ENCODE measurements at places on chromosomes 13 and 19.

GRCh38 chr19:18294467-18294864 lies 13.0 kb upstream of the JUND start:
- DNase-seq, result peak; percentile 87

DNA sequence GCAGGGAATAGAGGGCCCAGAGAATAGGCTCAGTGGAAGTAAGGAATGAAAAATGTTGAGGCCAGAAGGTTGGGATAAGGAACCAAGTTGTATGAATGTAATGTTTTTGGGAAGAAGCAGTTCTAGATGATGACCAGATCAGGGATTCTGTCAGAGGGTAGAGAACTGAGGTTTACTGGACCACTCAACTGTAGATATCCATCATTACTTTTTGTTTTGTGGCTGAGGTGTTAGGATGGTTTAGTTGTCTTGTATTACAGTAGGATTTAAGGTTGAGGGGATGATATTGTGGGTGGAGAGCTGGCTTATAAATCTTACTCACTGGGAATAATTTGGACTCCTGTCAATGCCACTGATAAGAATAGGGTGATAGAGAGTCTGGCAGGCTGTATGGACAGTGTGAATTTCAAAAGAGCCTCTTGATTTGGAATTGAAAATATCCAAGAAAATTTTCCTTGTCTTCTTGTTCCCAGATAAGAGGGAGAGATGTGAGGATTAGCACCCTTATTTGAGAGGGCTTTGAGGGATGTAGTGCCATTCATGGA lies 22.6 kb downstream of the NDFIP2 start:
- no peak for DNase-seq

DNA sequence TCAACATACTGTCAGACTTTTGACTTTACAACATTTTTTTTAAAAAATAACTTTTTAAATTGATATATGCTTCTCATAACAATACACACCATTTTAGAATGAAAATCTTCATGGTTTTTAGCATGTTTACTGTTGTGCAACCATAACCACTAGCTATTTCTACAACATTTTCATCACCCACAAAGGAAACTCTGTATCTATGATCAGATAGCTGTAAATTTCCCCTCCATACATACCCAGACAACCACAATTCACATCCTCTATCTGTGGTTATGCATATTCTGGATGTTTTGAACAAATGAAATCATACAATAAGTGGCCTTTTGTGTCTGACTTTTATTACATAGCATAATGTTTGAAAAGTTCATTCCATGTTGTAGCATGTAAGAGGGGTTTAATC lies 1666.0 kb downstream of the EFNB2 start:
- DNase-seq, result no peak

DNA sequence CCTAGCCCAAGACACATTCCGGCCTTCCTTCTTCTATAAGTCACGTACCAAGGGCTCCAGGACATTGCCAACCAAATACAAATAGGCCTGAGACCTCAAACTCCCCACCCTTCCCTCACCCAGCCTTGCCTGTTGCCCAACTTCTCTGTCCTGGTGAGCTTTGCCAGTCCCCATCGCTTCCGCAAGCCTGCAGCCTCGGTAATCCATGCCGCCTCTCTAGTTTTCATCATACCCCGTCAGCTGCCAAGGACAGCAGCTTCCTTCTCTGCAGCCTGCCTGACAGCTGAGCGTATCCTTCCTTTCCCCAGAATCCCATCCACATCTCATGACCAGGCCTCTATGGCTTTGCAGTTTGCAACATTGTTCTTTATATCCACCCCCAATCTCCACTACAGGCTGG lies 36.6 kb upstream of the POMP start:
- DNase-seq, result peak; percentile 27

GRCh38 chr13:27483421-27483820 lies 33.1 kb upstream of the MTIF3 start:
- DNase-seq, result no peak

GRCh38 chr13:75960538-75960994 lies 324.4 kb downstream of the LMO7 start:
- DNase-seq, result no peak

DNA sequence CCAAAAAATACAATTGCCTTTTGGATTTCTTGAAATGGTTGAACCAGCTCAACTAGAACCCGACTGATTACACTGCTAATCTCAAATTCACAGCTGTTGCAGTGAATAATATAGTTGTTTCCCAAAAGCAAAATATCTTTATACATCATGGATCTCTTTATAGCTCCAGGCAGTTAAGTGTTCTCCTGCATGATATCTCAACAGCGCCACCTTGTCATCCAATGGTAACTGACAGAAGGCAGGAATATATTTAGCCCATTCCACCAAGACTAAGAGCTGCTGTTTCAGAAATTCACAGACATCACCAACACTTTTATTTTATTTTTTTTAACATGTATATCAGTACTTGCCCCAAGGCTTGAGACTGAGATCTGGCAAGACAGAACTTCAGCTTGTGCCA lies 1141.0 kb upstream of the PRR20A start:
- no peak for DNase-seq

DNA sequence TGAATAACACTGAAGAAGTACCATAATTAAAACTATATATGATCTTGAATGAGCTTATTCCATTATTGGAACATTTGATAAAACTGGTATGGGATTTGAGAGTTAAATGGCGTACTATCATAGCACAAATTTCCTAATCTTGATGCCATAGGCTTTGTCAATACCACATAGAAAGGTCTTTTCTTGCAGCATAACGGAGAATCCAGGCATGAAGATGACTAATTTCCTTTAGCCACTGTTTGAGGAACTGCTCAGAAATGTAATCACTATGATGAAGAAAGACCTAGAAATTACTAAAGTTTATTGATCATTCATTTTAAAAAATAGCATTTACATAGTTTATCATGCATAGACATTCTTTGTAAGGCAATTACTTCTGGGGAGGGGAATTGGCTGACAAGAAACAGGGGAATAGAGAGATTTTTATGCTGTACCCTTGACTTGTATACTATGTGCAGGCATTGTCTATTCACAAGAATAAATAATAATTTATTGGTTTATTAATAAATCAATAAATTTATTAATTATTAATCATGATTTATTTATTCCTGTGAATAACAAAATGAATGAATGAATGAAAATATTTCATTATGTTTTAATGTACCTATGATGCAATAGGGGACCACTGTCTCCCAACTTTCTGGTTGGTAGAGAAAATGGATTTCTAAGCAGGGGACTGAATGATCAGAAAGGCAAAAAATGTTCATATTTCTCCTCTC lies 2676.6 kb downstream of the PCDH9 start:
- DNase-seq, result no peak

- DNase-seq, result peak; percentile 64
Measured at GRCh38 chr13:73835138-73835721, 299.0 kb downstream of the KLF12 start.

- DNase-seq, result no peak
Measured at GRCh38 chr13:35140831-35141230, 198.8 kb downstream of the NBEA start.

GRCh38 chr13:109785141-109785891 lies 1.1 kb downstream of the IRS2 start:
- peak; percentile 80 for DNase-seq

GRCh38 chr19:4338441-4339355 lies at the start of gene STAP2:
STAP2 (minus strand) TSS chr19:4338827; CDS start chr19:4338753, 74 bp downstream.
- peak; percentile 91 for DNase-seq

DNA sequence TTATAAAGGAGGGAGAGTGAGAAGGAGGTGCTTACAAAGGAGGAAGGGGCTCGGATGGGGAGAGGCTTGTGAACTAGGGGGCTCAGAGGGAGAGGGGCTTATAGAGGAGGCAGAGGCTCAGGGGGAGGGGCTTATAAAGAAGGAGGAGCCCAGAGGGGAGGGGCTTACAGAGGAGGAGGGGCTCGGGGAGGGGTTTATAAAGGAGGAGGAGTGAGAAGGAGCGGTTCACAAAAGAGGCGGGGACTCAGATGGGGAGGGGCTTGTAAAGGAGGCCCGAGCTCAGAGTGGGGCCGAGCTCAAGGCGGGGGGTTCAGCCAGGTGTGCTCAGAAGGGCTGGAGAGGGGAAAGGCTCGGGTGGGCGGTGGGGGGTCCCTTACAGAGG lies 500 bp downstream of the SMIM24 start:
- peak; percentile 57 for DNase-seq

GRCh38 chr19:52742516-52742915 lies 7.7 kb upstream of the ZNF611 start:
- no peak for DNase-seq

DNA sequence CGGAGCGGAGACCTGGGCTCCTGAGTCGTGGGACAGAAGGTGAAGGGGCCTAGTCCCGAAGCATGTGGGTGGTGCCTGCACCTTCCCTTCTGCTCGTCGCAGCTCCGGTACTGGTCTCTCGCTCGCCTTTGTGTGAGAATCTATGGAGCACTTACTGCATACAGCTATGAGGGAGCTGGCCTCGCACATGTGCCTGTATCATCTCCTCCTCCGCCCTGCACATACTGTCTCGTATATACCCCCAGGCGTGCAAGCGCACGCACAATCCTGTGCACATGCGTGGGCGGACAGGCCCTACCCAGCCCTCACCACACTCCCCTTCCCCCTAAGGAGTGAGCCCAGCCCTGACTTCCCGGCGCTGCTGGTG lies 8.7 kb downstream of the PIK3R2 start:
- no peak for DNase-seq

GRCh38 chr13:20559659-20560356 lies 7.1 kb upstream of the IFT88 start:
- DNase-seq, result no peak

DNA sequence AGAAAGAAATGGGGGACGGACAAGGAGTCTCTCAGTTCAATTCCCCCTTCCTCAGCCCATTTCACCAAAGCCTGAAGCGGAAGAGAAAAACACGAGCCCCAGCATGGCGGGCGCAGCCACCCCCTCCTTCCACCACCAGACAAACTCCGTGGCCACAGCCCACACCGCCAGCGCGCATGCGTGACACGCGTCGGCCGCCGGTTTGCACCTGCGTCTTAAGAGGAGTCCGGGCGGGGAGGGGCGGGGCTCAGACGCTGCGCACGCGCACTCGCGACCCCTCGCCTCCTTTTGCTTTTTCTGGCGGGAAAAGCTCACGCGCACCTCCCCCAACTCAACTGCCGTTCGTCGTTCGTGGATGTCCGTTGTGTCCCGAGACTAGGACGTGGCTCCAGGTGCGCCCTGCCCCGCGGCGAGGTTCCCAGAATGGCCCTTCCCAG lies at the start of gene KASH5:
Gene KASH5, plus strand, starts transcription at position 314 of the 437 bp plus-strand sequence. CDS start 2,635 bp downstream, outside the sequence.
- DNase-seq, result peak; percentile 82

- no peak for DNase-seq
Measured at GRCh38 chr13:105452895-105453294, 1082.6 kb downstream of the EFNB2 start.

DNA sequence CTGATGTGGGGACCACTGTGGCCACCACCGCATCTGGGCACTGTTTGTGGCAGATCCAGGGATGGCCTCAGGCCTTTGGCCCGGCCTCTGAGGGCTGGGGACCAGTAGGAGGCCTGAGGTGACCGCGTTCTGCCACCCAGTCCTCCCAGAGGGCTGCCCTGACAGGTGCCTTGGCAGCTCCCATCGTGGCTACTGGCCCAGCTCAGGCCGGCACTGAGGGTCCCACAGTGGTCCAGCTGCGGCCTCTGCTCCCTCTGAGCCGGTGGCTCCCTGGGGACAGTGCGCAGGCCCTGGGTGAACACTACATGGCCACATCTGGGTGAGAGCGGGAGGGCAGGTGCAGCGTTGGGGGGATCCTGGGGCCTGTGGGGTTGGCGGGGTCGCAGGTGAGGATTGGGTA lies 61.9 kb downstream of the KDM4B start:
- no peak for DNase-seq

DNA sequence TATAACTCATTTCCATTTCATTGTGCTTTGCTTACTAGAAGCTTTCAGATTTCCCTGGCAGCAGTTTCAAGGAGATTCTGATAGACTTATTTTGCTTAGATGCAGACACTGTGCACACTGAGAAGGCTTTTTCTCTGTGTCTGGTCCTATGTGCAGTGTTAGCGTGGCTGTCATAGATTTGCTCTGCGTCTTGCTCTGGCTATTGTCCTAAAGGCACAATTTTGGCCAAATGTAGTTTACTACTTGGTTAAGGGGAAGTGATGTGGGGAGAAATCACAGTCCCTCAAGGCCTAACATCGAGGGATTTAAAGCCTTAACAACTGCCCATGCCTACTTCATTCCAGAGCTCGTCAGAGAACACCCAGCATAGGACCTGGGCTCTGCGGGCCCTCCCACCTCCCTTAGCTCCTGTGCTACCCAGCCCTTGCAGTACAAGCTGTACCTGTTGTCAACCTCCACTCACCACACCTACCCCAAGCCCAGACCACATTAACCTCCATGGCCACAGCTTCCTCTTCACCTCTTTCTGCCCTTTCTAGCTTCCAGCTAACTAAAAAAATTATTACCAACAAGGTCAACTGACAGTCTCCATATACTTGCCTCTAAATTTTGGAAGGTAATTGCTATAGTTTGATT lies 38.9 kb upstream of the KATNAL1 start:
- DNase-seq, result peak; percentile 33

DNA sequence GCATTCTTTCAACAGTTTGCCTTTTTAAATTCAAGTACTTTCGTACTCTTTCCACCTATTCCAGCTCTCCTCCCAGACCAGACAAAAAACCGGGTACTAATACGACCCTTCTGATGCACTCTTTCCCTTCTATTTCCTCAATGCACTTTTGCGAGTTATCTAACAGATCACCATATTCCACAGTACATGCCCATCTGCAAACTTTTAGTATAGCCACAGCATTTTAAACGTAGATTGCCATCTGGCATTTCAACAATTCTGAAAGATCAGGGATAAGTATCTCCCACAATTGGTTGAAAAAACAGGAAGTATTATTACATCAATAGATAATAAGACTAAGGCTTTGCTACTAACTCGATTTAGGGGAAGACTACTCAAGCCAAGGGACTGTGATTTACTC lies 31.5 kb downstream of the RBM26 start:
- DNase-seq, result no peak

DNA sequence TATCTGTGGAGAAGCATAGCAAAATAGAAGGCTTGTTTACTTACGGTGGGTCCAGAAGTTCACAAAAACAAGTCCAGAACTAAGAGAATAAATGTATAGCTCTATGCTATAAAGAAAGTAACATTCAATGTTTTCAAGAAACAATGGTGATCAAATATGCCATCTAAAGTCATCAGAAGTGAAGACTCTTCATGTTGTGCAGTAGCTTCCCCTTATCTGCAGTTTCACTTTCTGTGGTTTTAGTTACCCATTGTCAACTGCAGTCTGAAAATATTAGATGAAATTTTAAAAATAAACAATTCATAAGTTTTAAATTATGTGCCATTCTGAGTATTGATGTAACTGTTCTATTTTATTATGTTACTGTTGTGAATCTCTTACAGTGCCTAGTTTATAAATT lies 72.5 kb downstream of the EDNRB start:
- DNase-seq, result no peak

- DNase-seq, result no peak
Measured at GRCh38 chr13:66262330-66262729, 967.8 kb downstream of the PCDH9 start.
